ENCODE measurements at places on chromosomes 4 and X.

DNA sequence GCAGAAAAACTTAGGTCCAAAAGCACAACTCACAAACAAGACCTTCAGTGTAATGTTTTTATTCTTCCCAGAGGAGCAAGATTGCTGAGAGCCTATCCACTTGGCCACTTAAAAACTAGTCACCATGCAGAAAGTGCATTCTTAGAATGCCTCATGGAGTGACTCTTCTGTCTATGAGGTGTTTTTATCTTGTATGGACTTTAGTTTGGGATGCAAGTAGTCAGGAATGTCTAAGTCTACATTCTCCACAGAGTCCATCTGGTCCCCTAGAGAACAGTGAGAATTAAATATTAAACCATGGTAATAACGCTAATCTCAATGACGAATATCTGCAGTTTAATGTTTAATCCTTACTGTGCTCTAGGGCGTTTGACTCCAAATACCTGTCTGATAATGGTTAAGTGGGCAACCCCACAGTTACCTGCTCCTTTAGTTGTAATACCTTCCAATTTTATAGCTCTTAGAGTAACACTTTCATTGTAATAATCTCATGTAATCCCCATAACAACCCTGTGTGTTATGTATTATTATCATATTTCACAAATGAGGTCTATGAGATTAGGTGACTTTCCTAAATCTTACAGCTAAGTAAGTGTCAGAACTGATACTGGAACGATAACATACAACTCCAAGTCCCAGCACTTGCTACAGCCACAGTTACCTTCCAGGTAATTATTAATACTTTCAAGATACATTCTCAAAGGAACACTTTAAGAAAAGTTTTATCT, 235.6 kb upstream of the JADE1 start:
- DNase-seq = peak; percentile 84

GRCh38 chrX:37453821-37454220, 104.7 kb downstream of the PRRG1 start:
- no peak for DNase-seq

DNA sequence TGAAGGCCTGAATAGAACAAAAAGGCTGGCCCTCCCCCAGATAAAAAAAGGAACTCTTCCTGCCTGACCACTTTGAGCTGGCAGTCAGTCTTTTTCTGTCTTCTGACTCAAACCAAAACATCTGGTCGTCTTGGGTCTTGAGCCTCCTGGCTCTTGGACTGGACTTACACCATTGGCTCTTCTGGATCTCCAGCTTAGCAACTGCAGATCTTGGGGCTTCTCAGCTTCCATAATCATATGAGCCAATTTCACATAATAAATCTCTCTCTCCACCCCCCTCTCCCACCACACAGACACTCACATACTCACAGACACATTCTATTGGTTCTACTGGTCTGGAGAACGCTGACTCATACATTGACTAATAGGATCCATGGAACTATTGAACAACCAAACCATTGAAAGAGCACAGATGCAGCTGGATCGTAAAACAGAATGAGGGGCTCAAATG, 15.6 kb upstream of the CWH43 start:
- DNase-seq = peak; percentile 83

DNA sequence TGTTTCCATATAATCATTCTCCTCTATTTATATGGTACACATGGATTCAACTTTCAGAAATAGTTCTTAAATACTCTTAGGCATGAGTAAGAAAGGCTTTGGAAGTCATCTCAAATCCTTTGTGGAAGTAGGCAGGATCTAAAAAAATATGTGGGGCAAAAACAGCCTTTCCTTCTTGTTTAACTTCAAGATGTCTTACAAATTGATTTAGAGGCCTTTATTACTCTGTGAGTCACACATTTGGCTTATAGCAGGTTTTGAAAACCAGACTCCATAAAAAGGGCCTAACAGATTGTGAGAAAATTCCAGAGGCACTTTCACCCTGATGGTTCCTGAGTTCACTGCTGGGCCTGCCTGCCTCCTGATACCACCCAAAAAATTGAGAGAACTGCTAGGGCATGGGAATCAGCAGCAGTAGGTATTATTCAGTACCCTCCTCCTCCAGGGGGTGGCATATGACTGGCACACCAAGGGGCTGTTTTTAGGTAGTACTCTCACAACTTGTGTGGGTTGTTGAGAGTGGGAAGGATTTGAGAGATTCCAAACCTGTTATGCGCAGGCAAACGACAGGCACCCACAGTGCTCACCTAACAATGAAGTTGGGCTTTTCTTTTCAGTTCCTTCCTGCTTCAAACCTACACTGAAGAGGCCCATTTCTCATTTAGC, 162.7 kb upstream of the MBNL3 start:
- peak; percentile 71 for DNase-seq

DNA sequence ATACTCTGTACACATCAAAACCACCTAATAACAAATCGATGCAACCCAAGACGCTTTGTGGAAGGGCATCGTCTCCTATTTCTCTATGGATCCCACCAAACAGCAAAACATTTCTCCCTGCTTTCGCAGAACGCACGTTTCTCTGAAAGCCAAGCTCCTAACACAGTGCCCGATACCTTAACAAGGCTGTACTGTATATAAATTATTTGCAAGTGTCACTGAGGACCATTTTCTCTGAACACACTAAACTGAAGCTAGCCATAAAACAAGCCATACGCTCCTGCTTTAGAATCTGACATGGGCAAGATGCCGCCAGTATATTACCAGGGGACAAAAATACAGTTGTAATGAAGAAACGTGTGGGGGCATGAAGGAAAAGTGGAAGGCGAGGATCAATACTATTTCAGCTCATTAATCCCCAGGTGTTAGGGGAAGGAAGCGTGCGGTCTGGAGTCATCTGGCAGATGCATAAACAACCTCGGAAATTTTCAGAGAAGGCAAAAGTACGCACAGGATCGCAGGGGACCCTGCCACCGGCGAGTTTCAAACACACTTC, 703 bp downstream of the KCNIP4 start:
- no peak for DNase-seq

GRCh38 chr4:184111233-184111832, 106.3 kb downstream of the ENPP6 start:
- DNase-seq = no peak

- DNase-seq = no peak
Measured at GRCh38 chr4:83473423-83473822, 11.5 kb downstream of the ABRAXAS1 start.

GRCh38 chrX:18549643-18550042, 122.3 kb downstream of the RS1 start:
- no peak for DNase-seq

- no peak for DNase-seq
Measured at GRCh38 chrX:31063114-31063513, 8.7 kb downstream of the FTHL17 start.

GRCh38 chr4:175946472-175947116, 119.0 kb upstream of the WDR17 start:
- no peak for DNase-seq

GRCh38 chrX:14581081-14581480, 51.7 kb downstream of the GLRA2 start:
- DNase-seq = no peak

GRCh38 chrX:124405868-124406267, 59.5 kb downstream of the SH2D1A start:
- DNase-seq = no peak

- DNase-seq = no peak
Measured at GRCh38 chr4:69744157-69744478, 16.3 kb downstream of the SULT1B1 start.

DNA sequence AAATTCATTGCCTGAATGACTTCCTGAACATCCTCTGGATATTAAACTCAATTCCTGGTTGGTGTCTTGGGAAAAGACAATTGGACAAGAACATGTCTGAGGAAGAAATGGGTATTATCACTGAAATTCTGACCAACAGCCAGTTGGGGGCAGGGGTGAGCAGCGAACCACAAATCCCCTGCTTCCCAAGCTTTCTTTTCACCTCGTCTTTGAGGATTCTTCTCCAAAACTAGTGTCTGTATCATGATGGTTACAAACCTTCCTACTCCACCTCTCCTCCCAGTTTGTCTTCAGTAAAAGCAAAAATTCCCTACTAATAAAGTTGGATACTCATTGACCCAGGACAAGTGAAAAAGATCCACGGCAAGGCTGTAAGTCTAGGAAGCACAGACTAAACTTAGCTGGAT, 48.3 kb upstream of the WDR1 start:
- DNase-seq = no peak

GRCh38 chr4:77636902-77637301, 31.3 kb downstream of the CXCL13 start:
- peak; percentile 31 for DNase-seq

- no peak for DNase-seq
Measured at GRCh38 chrX:85140964-85141363, 102.6 kb downstream of the SATL1 start.

All from fibroblast of skin of left biceps (primary cell).